ENCODE measurements at places on chromosomes 3 and 15.

DNA sequence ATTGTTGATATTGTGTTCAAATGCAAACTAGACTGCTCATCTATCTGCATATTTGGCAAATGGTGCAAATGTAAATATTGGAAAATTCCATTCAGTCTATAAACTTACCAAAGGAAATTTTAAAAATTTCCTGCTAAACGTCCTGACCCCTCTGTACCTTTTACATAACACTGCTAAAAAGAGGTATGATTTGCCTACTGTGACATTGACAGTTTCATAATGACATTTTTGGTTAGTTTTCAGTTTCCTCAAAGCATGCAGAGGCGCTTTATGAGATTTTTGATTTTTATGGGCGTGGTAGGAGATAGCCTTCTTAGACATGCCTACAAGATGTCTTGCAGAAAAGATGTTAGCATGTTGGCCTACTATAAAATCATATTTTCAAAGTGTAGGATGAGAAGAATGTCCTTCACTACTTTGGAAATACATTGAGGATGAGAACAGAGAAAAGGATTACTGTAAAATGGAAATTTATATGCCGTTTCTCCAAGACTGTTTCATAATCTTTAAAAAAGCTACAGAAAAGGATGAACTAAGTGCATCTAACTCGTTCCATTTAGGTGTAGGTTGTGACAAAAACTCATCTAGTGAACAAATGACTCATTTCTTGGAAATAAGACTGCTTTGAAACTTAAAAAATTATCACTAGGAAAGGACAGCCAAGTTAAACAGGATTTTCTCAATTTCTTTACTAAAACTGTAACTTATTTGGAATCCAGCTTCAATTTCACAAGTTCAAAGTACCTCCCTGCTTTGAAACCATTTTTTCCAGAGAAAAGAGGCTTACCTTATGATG lies 14.5 kb upstream of the ISLR start:
- DNase-seq = no peak

- no peak for DNase-seq
Measured at GRCh38 chr3:25367025-25367424, 61.0 kb upstream of the RARB start.

DNA sequence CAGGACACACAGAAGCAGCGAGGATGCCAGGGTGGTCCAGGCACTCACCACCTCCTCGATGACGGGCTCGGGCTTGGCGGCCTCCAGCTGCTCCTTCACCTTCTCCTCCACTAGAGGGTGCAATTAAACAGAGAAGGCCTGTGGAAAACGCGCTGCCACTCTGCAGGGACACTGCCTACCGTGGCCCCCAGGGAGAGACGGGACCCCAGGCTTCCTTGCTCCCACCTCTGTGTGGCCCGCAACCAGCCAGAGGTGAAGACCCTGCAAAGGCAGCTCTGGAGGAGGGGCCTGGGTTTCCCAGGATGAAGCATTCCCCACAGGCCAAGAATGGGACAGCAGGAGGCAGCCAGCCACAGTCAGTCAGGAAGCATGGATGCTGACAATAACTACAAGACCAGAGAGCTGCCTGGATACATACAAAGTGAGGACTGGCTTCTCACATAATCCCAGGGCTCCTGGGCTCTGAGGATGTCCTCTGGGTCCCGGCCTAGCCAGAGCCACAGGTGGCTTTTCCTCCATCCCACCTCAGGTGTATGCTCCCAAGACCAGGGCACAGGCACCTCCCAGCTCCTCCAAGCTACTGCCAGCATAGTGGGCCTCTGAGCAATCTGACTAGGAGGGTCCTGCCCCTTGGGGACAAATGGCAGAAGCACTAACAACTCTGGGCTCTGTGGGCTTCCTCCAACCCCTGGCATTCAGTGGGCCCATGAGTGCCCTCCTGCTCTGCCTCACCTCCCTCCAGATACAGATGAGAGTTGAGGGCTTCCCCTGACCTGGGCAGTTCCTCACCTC lies 46.2 kb downstream of the PTH1R start:
- DNase-seq = no peak

- no peak for DNase-seq
Measured at GRCh38 chr3:70974747-70975146, 608.8 kb downstream of the FOXP1 start.

GRCh38 chr15:45732662-45733061 lies 97.8 kb downstream of the SQOR start:
- DNase-seq = no peak

DNA sequence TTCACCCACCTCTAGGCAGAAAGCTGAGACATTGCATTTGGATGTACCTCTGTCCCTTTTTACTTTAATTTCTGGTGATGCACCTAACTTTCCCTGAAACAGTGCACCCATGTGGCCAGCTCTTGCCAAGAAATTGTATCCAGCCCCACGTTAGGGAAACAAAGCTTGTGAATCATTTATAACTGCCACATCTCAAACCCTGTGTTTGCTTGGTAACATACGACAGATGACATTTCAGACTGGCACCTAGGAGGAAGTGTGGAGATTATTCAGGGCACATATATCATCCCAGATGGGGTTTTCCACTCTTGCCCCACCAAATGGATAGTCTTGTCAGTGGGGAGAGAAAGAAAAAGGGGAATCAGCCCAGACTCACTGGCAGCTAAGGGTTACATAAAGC lies 2.1 kb downstream of the CYB561D2 start:
- DNase-seq = no peak

DNA sequence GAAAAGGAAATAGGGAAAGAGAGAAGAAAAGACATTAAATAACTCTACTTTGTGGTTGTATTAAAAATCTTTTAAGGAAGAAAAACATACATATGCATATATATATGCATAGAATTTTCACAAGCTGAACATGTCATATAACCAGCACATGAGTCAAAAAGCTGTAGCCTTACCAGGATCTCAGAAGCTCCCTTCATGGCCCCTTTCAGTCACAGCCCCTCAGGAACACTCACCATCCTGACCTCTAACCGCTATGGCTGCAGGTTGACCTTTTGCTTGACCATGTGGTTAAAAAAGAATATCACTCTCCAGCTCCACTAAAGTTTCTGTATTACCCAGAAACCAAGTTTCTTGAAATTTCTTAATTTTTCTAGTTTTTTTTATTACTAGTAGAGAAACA lies 103.4 kb downstream of the CHST2 start:
- no peak for DNase-seq

GRCh38 chr3:123075359-123075758 lies 8.5 kb downstream of the PDIA5 start:
- DNase-seq = no peak

DNA sequence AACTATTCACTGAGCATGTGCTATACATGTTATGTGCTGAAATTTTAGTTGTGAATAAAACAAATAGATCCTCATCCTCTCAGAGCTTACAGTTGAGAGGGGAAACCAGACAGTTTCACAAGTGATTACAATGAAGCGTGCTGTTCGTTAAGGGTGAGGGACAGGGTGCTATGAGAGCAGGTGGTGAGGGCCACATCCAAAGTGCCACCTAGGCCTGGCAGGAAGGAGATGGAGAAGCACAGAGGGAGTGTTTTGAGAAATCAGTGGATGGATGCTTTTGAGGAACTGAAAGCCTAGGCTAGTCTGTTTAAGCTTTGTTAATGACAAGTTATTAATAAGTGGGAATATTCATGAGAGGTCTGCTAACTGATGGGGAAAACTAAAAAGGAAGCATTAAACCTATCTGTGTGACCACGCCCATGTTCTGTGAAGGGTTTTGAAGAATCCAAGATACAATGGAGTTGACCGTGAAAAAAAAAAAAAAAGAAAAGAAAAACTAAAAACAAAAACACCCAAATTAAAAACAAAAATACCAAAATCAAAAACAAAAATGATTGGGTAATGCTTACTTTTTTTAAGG lies 7.3 kb downstream of the MCTP2 start:
- no peak for DNase-seq

DNA sequence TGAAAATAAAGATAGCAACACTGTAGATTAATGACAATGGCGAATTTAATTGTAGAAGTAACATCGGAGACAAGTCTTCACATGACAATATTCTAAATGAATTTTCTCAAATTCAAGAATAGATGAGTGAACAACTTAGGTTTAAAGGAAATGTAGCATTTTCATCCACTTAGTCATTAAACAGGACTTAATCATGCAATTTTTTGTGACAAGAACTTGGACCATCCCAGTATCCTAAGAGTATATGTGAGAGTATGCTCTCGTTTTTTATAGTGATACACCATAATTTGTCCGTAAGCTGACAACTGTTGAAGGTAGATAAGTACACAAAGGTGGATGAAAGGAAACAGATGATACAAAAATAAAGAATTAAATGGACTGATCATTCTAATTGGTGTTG lies 81.5 kb downstream of the DLG1 start:
- DNase-seq = no peak

- no peak for DNase-seq
Measured at GRCh38 chr3:182814419-182815062, 21.2 kb downstream of the ATP11B start.

GRCh38 chr3:79039192-79039591 lies 728.6 kb downstream of the ROBO1 start:
- no peak for DNase-seq

- DNase-seq = no peak
Measured at GRCh38 chr3:187943677-187944389, 198.6 kb upstream of the BCL6 start.

GRCh38 chr15:61890106-61890505 lies 170.1 kb downstream of the VPS13C start:
- no peak for DNase-seq

- no peak for DNase-seq
Measured at GRCh38 chr15:72740219-72740618, 43.3 kb downstream of the ADPGK start.

DNA sequence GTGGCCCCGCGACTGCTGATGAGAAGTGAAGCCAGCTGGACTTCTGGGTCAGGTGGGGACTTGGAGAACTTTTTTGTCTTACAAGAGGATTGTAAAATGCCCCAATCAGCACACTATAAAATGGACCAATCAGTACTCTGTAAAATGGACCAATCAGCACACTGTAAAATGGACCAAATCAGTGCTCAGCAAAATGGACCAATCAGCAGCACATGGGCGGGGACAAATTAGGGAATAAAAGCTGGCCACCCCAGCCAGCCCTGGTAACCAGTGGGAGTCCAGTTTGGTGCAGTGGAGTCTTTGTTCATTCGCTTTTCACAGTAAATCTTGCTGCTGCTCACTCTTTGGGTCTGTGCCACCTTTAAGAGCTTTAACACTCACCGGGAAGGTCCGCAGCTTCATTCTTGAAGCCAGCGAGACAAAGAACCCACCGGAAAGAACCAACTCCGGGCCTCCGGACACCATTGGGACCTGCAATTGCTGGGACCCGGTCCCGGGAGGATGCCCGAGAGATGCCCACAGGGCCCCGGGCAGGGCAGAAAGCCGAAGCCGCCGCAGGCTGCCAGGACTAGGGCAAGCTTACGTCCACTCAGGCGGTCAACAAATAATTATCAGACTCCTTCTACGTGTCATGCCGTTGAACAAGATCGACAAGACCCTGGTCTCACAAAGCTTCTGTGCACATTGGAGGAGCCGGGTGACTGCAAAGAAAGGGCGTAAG lies 8.3 kb upstream of the NR2E3 start:
- DNase-seq = no peak

DNA sequence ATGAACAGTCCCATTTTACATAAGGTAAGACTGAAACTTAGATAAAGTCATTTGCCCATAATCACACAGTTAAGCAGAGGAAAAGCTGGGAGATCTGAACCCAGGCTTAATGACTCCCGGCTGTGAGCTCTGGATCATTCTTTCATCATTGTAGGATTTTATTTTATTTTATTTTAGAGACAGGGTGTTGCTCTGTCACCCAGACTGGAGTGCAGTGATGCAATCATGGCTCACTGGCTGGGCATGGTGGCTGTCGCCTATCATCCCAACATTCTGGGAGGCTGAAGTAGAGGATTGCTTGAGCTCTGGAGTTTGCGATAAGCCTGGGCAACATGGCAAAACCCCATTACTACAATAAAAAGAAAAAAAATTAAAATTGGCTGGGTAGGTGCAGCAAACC lies 31.2 kb upstream of the RAF1 start:
- no peak for DNase-seq

- DNase-seq = no peak
Measured at GRCh38 chr15:53520996-53521395, 238.5 kb downstream of the WDR72 start.

DNA sequence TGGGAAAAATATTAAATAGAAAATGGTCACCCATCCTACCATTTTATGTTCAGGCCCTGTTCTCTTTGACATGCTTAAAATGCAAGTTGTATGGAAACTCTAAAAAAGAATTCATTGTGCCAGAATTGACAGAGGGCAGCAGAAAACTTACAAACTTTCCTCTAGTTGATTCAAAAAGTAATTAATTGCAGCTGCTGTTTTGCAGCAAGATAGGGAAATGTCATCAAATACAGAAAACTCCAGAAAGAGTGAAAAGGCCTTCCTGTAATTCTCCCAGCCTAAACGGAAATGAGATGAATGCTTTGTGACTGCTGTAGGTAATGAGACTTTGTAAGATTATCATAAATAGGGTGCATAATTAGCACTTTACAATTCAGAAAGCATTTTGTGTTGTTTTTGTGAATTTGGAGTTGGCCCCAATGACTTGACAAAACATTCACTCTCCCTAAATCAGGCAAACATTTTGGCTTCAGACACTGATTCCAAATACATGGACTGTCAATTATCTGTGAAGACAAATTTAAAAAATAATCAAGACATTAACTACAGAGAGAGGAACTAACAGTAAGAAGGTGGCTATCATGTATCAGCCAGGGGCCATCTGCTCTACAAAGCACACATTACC lies 861.8 kb downstream of the SQOR start:
- DNase-seq = no peak

DNA sequence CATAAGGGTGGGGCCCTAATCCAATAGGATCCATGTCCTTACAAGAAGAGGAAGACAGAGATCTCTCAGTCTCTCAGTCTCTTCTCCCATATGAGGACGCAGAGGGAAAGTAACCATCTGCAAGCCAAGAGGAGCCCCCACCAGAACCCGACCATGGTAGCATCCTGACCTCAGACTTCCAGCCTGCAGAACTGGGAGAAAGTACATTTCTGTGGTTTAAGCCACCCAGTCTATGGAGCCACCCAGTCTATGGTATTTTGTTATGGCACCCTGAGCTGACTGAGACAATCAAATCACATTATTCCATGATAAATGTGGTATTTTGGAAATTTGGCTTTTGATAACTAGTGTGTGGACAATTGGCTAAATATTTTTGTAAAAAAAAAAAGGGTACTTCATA lies 101.5 kb upstream of the TMC3 start:
- DNase-seq = no peak

GRCh38 chr15:65639509-65639908 lies 17.8 kb downstream of the SLC24A1 start:
- no peak for DNase-seq

DNA sequence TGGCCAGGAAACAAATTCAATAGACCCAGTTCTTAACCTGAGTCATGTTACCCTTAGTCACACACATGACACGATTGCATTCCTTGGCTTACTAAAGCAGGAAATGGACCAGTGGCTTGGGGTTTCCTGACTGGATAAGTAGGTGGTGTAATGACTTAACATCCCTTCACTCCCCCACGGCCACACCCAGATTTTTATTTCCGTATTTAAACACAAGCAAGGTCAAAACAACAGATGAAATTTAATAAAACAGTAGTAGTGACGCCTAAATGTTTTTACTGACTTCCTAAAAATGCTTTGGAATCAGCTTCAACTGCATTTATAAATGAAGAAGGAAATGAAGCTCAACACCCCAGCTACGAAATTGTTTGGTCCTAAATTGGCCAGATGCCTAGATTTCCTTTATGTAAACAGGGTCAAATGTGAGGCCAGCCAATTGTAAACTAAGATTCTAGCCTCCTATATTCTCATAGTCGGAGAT lies 324.3 kb downstream of the CHST2 start:
- peak; percentile 85 for DNase-seq

GRCh38 chr15:83927704-83928391 lies 273.9 kb downstream of the ADAMTSL3 start:
- DNase-seq = no peak
